ENCODE measurements at places on chromosomes 12 and 14.

DNA sequence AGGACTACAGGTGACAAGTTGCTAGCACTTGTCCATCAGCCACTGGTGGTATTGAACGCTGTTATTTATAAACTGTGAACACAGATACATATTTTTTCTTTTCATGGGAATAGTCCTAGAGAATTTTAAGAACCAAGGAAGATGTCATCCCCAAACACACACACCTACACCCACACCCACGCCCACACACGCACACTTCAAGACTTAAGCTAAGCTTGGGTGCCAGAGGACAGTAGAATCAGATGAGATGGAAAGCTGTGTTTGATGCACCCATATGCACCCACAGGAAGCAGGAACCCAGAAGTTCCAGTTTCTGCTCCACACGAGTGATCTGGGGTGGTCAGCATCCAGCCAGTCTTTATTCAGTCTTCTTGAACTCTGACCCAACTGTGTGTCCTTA is 348.3 kb downstream of the KCNH5 start:
- no peak for DNase-seq

GRCh38 chr12:123105211-123105826 is 45.6 kb downstream of the PITPNM2 start:
- DNase-seq: no peak

DNA sequence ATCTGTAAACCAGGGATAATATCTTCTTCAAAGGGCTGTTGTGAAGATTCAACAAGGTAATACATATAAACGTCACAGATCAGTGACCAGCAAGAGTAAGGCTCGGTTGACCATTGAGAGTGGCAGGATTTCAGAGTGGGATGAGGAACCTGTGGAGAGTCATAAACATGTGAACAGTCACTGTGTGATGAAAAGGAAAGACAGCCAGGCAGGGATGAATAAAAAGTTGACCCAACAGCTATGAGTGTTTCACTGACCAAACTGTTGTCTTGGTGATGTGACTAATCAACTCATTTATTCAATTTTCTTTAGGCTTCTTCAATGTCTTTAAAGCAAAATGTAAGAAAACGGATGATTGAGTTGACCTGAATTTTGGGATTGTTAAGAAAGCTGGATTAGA is 8.6 kb upstream of the FRMD6 start:
- no peak for DNase-seq

GRCh38 chr12:109656743-109657142 is 56.9 kb upstream of the FAM222A start:
- no peak for DNase-seq

DNA sequence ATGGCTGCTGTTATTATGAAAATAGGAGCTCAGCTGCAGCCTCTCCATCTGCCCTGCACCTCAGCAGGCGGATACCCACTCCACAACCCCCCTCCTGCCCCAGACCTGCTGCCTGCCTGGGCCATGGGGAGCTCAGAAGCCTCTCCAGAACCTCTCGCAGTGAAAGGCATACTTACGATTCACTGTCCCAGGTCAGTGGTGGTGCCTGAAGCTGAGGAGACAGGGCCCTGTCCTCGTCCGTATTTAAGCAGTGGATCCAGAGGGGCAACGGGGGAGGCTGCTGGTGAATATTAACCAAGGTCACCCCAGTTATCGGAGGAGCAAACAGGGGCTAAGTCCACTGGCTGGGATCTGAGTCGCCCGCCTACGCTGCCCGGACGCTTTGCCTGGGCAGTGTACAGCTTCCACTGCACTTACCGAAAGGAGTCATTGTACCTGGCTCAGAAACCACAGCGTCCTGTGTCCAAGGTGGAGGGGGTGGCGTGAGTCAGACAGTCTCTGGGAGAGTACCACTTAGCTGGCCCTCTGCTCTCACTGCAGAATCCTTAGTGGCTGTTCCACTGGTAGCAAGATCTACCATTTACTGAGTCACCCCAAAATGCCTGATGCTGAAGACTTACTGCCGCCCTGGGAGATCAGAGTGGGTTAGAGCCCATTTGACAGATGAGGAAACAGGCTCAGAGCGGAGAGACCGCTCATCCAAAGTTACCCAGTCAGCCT is at the start of gene SERPINA1:
TSS of gene SERPINA1 (minus strand) at position 219 of the 720 bp plus-strand sequence. CDS start 5,365 bp downstream, outside the sequence.
- DNase-seq: no peak

- no peak for DNase-seq
These were observed 30.9 kb downstream of the TBC1D15 start for GRCh38 chr12:71870416-71870815.

DNA sequence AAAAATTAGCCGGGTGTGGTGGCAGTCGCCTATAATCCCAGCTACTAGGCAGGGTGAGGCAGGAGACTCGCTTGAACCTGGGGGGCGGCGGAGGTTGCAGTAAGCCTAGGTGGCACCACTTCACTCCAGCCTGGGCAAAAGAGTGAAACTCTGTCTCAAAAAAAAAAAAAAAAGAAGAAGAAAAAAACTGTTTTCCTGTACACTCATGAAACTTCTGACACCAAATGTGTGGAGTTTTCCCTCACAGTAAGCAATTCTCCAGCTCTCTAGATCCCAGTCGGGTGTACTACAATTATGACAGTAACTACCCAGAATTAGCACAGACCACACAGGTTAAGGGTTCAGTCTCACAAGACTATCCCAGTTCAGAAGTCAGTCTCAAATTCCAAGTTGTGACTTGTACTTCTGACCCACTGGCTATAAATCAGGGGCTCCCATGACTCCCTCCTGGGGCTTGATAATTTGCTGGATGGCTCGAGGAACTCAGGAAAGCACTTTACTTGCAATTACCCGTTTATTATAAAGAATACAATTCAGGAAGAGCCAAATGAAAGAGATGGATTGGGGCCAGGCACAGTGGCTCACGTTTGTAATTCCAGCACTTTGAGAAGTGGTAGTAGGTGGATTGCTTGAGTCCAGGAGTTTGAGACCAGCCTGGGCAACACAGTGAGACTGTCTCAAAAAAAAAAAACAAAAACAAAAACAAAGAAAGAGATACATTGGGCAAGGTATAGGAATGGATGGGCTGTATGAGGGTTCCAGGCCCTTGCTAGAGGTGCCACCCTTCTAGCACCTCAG is 12.4 kb upstream of the ARF6 start:
- no peak for DNase-seq

DNA sequence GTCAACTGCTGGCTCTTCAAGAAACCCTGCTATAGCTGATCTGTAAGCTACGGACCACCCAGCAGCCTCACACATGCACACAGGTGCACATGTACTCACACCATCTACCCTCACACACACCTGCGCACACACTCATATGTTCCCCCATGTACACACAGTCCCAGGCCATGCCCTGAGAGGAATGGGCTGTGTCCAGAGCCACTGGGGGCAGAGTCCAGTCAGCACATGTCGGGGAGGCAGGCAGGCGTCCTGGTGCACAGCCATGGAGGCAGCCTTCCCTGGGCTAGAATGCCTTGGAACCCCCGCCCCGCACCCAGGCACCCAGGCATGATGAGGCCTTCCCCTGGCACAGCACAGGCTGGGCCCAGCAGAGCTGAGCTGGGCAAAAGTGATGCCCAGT is 58.3 kb upstream of the DLK1 start:
- no peak for DNase-seq

DNA sequence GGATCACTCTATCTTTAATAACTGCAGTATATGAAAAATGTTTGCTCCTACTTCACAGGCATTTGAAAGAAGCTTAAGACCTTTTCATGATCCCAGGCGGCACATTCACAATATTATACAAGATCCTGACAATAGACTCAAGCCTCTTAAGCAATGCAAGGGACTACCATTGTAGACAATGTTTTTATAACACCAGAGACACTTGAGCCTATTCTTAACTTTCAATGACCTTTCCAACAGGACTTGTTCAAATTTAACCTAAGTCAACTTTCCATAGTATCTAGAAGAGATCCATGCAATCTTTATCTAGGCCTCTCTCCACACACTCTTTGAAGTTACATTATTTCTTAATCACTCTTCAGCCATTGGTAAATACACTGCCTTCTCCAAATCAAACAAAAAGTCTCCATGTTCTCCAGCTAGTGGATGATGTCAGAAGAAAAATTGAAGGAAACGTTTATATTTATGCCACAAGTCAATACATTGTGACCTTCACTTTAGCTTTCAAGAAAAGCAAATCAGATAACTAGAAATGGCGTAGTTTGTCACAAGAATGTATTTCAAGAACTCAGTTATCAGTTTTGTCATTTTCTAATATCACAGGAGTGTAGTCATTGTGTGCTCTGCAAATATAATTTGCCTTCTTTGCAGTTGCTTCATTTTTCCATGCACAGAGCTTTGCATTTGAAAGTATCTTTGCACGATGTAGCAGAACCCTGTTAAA is 41.2 kb downstream of the PHLDA1 start:
- no peak for DNase-seq

DNA sequence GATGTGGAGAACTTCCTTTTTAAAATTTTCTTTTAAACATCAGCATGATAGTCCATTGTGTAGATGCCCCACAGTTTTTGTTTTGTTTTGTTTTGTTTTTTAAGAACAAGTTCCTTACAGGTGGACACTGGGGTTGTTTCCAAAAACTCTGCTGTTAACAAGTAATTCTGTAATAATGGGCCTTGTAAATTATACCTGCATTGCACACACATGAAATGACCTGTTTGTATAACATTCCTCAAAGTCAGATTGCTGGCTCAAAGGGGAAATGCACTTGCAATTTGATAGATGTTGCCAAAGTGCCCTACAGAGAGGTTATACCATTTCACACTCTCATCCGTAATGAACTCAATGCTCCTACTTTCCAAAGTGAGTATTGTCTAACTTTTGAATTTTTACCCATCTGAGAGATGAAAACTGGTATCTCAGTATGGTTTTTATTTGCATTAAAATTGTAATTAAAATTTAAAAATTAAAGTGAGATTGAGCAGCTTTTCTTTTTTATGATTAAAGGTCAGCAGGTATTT is 89.2 kb downstream of the SPPL3 start:
- DNase-seq: no peak

DNA sequence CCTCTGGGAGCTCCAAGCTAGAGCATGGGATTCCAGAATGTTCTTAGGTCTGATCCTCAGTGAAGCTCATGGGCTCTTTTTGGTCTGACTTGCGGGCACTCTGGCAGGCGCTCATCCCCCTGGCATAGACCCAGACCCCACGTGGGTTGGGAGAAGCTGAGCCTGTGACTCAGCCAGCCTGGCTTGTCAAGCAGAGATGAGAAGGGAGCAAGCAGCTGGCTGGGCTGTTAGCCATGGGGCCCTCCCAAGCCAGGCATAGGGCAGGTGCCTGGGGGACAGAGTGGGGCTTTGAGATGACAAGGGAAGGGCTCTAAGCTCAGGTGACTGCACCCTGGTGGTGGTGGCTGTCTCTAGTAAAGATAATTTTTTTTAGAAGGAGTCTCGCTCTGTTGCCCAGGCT is 80.3 kb upstream of the NOS1 start:
- no peak for DNase-seq

DNA sequence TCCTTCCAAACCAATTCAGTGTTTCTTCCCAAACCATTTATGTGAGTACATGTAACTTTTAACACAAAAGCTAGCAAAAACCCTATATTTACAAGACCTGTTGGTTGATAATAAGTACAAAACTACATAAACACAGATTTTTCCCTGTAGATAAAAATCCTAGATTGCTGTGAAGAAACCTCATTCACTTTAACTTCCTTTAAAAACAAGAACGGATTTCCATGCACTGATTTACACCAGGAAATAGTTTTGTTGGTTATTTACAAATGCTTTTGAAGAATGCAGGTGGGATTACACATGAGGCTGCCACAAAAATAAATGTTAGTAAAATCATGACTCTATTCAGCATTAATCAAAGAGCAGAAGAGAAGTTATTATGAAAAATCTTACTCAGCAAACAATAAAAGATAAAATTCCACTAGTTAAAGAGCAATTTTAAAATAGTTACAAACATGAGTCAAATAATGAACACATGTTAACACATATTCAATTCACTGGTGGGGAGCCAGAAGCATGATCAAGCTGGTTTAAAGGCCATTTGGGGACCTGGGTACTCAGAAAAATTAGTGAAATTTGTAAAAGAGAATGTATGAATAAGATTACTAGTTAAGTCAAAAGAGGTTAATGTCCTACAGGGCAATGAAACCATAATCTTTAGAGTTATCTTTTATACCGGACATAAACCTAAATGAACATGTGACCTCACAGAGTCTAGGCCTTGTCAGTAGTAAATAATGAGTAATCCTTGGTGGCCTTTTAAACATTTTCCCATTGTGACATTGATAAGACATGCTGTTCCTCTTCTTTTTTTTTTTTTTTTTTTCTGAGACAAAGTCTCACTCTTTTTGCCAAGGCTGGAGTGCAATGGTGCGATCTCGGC is 79.9 kb downstream of the PHLDA1 start:
- no peak for DNase-seq

- no peak for DNase-seq
These were observed 999.7 kb upstream of the SEL1L start for GRCh38 chr14:82533351-82533750.

- DNase-seq: no peak
These were observed 47.4 kb downstream of the RTN1 start for GRCh38 chr14:59823179-59823578.

Data from neural crest cell (in vitro differentiated cells).